CD8-positive, alpha-beta T cell (primary cell): ENCODE measurements at places on chromosomes 4 and X.
A peak's percentile ranks its signal among the peaks of the same experiment; 100 is the strongest.

GRCh38 chr4:38514465-38515146 is 149.4 kb upstream of the KLF3 start:
- no peak for DNase-seq

GRCh38 chr4:72679666-72680065 is 110.6 kb upstream of the ADAMTS3 start:
- no peak for DNase-seq

GRCh38 chr4:168879188-168879587 is 130.9 kb downstream of the CBR4 start:
- DNase-seq, result no peak

GRCh38 chrX:134613396-134613795 is 44.9 kb downstream of the PLAC1 start:
- no peak for DNase-seq

DNA sequence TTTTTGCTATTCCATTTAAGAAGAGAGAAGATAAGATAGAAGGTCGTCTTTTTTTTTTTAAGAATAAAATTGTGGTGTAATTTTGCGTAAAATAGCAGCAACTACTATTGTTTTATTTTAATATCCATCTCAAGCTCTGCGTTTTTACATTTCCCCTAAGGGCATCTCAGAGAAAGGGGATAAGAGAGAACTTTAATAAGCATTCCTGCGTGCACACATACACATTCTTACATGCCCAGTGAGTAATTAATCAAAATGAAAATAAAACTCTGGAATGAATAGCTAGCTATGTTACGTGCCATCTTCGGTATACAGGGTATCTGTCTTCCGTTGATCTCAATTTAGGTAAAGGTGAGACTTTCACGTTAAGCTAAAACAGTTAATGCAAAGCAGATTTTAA is 200.3 kb upstream of the TENM3 start:
- no peak for DNase-seq

DNA sequence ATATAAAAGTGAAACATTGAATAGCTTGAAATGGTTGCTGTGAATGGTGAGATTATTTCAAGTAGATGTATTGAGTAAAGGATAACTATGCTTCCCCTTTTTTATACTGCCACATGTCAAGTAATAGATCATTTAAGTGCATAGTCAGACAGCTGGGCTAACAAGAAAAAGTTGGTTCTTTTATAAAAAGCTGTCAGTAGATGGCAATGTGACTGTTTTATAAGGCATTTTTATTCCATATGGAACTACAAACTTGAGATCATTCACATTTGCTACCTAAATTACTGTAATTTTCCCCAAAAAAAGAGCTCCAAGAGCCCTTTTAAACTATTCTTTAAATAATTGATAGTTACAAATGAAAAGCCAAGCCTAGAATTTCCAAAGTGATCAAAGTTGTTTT is 831.0 kb downstream of the C4orf33 start:
- DNase-seq, result no peak

DNA sequence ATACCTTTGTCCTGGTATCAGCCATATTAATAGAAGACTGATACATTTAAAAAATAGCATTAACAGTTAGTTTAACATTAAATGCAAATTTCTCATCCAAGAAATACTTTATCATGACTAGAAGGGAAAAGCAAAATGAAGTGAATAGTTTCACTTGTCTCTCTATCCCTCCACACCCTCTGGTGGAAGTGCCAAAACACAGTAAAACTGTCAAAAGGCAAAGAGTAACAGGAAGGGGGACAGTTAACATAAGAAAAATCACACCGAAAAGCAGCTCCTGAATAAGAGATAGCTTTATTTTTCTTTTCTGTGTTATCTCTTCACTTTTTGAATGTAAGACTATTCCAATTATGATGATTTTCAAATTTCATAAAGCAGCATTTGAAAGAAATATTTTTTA is 187.2 kb downstream of the FBXW7 start:
- no peak for DNase-seq

GRCh38 chr4:127782025-127782274 is 172 bp upstream of the HSPA4L start:
- peak; percentile 1 for DNase-seq

GRCh38 chr4:185374573-185374972 is 21.2 kb downstream of the LRP2BP start:
- DNase-seq, result no peak
